Ovary (tissue), 10 donors: ENCODE measurements at places on chromosomes 7 and 10. TPM values are rescaled to one million over a fixed set of nuclear protein-coding genes. Genes with fewer than 3 reads are reported as not detected.

AKR1C2 gene
- 4.0 TPM for total RNA-seq

CPA2 gene
- total RNA-seq = 3.5 TPM

USP6NL gene
- 13.8 TPM for total RNA-seq

DNA sequence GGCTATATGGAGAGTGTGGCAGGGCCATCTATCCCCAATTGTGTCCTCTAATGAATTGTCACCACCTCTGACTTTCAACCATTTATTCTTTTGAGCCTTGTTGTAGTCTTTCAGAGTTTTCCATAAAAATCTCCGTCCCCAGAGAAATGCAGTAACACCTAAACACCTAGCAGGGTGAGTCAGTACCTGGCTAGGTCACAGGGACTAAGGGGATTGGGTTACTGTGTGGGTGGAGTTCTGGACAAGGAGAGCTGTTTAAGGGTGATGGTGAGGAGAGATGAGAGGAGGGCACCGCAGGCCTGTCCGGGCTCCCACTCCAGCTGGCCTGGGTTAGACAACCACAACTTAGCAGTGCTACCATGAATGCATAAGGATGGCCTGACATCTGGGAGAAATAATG, 186.2 kb upstream of the LYZL1 start:
- DNase-seq = no peak
- H3K27ac ChIP-seq = no peak overlapping the region
- no peaks in the 10 kb centered on the region for H3K27me3 ChIP-seq
- H3K4me1 ChIP-seq = peaks cover 3% of the 10 kb centered on the region
- no peak overlapping the region for H3K4me3 ChIP-seq

DNA sequence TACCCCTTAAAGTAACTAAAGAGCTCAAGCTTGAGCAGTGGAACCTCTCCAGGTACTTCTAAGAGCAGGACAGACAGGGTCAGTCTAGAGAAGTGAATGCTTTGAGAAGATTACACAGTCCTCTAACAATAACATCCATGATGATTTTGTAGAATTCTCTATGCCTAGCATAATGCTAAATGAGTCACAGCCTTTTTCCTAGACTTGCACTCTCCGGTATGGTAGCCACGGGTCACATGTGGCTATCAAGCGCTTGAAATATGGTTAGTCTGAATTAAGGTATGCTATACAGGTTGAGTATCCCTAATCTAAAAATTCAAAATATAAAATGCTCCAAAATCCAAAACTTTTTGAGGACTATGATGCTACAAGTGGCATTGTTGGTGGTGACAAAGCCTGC, 166.6 kb upstream of the MKLN1 start:
- no peak for DNase-seq
- H3K27me3 ChIP-seq = no peaks in the 10 kb centered on the region
- no peaks in the 10 kb centered on the region for H3K4me1 ChIP-seq
- H3K4me3 ChIP-seq = no peak overlapping the region
- H3K27ac ChIP-seq = no peak overlapping the region
- no peaks in the 10 kb centered on the region for H3K36me3 ChIP-seq

- peaks cover 25% of the 10 kb centered on the region for H3K4me1 ChIP-seq
- no peaks in the 10 kb centered on the region for H3K27me3 ChIP-seq
- H3K36me3 ChIP-seq = no peaks in the 10 kb centered on the region
Measured at GRCh38 chr10:103663802-103664201, 170.3 kb downstream of the NEURL1 start.

DNA sequence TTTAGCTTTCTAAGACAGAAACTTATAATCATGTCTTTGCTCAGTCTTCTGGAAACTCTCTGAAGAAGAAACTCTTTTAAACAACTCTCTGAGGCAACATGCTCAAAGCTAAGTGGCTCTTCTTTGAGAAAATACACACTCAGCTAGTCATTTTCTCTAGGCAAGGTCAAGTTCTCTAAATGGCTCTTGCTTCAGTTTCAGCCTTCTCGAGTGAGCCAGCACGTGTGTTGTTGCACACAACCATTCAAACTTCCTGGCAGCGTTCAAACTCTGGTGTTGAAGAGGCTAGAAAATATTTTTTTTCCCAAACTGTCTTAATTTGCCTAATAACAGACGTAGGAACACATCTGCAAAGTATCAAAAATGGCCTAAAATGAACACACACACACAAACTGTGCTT, 129.1 kb downstream of the THSD7A start:
- H3K36me3 ChIP-seq = no peaks in the 10 kb centered on the region
- no peaks in the 10 kb centered on the region for H3K27me3 ChIP-seq
- peaks cover 1% of the 10 kb centered on the region for H3K4me1 ChIP-seq
- no peak for DNase-seq
- no peak overlapping the region for H3K4me3 ChIP-seq

- H3K36me3 ChIP-seq = no peaks in the 10 kb centered on the region
- H3K4me3 ChIP-seq = no peak overlapping the region
- DNase-seq = no peak
- H3K27me3 ChIP-seq = no peaks in the 10 kb centered on the region
Measured at GRCh38 chr7:55095672-55096071, 76.9 kb downstream of the EGFR start.

GRCh38 chr7:96331233-96331632, 9.3 kb upstream of the SLC25A13 start:
- H3K36me3 ChIP-seq = no peaks in the 10 kb centered on the region
- H3K4me3 ChIP-seq = no peak overlapping the region
- H3K27me3 ChIP-seq = no peaks in the 10 kb centered on the region
- H3K27ac ChIP-seq = no peak overlapping the region
- DNase-seq = no peak

GRCh38 chr10:11270135-11270857, 252.6 kb downstream of the CELF2 start:
- H3K4me3 ChIP-seq = no peak overlapping the region
- H3K27ac ChIP-seq = peak overlapping the region; percentile 37
- no peaks in the 10 kb centered on the region for H3K36me3 ChIP-seq
- DNase-seq = peak; percentile 86
- H3K4me1 ChIP-seq = peaks cover 8% of the 10 kb centered on the region

DNA sequence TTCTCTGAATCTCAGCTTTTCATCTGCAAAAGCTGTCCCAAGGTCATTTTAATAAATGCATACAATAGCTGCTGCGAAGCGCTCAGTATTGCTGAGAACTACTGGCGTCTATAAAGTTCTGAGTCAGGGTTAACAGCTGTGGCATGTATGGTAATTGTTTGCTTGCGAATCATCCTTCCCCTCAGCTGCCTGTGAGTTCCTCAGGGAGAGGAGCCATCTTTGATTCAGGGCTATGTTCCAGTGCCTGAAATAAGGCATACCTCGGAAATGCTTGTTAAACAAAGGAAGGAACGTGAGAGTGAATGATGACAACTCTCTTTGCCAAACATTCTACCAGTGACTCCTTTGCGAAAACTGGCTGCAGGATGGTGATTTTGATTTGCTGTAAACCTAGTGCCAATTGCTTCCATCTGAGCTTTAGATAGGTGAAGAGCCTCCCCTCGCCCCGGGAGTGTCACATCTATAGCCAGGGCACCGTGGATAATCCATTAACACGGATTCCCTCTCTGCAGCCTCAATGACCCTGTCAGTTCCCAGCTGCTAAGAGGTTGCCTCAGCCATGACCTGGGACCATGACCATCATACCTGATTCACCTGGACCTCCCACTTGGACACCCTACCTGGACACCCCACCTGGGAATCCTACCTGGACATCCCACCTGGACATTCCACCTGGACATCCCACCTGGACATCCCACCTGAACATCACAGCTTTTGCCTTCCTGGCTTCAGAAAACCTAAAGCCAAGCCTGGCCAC, 39.6 kb downstream of the GPRIN2 start:
- H3K27ac ChIP-seq = no peak overlapping the region
- H3K36me3 ChIP-seq = no peaks in the 10 kb centered on the region

- no peak overlapping the region for H3K27ac ChIP-seq
- no peaks in the 10 kb centered on the region for H3K27me3 ChIP-seq
- no peaks in the 10 kb centered on the region for H3K36me3 ChIP-seq
Measured at GRCh38 chr7:105462765-105463420, 59.2 kb downstream of the PUS7 start.

- H3K4me3 ChIP-seq = no peak overlapping the region
- H3K4me1 ChIP-seq = no peaks in the 10 kb centered on the region
- H3K27ac ChIP-seq = no peak overlapping the region
Measured at GRCh38 chr7:67595431-67596180, 599.0 kb downstream of the TYW1 start.

GRCh38 chr10:98236862-98237261, 31.1 kb downstream of the LOXL4 start:
- H3K4me3 ChIP-seq = no peak overlapping the region
- no peaks in the 10 kb centered on the region for H3K27me3 ChIP-seq
- H3K36me3 ChIP-seq = no peaks in the 10 kb centered on the region
- no peak for DNase-seq
- no peak overlapping the region for H3K27ac ChIP-seq

- DNase-seq = no peak
- no peak overlapping the region for H3K4me3 ChIP-seq
- no peaks in the 10 kb centered on the region for H3K27me3 ChIP-seq
- H3K36me3 ChIP-seq = no peaks in the 10 kb centered on the region
- peaks cover 1% of the 10 kb centered on the region for H3K4me1 ChIP-seq
Measured at GRCh38 chr7:98102170-98102569, 4.5 kb upstream of the LMTK2 start.

GRCh38 chr10:20855398-20856038, 41.6 kb downstream of the NEBL start:
- no peaks in the 10 kb centered on the region for H3K36me3 ChIP-seq
- no peaks in the 10 kb centered on the region for H3K4me1 ChIP-seq
- H3K27me3 ChIP-seq = no peaks in the 10 kb centered on the region
